ENCODE measurements at places on chromosomes 5 and 9.
A peak's percentile ranks its signal among the peaks of the same experiment; 100 is the strongest.

GRCh38 chr5:54524082-54524481, 6.5 kb downstream of the SNX18 start:
- no peak for DNase-seq

- peak; percentile 19 for DNase-seq
Observed at GRCh38 chr5:68661237-68661636, 432.6 kb upstream of the SLC30A5 start.

- DNase-seq = no peak
Observed at GRCh38 chr9:107759009-107759822, 269.6 kb upstream of the KLF4 start.

DNA sequence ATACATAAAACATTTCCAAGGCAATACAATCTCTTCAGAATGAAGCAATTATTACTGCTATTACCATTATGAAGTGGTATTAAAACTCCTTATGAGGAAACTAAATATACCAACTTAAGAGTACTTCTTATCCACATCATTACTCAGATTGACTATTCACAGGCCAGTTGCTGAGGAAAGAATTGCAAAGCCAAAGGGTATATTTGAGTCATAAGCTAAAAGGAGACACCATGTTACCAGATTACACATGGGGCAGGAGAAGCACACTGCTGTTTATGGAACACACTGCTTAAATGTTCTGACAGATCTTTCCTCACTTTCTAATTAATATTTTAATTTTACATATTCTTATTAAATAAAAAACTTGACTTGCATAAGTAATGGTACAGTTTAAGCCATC, 1726.4 kb upstream of the NUDT12 start:
- no peak for DNase-seq

DNA sequence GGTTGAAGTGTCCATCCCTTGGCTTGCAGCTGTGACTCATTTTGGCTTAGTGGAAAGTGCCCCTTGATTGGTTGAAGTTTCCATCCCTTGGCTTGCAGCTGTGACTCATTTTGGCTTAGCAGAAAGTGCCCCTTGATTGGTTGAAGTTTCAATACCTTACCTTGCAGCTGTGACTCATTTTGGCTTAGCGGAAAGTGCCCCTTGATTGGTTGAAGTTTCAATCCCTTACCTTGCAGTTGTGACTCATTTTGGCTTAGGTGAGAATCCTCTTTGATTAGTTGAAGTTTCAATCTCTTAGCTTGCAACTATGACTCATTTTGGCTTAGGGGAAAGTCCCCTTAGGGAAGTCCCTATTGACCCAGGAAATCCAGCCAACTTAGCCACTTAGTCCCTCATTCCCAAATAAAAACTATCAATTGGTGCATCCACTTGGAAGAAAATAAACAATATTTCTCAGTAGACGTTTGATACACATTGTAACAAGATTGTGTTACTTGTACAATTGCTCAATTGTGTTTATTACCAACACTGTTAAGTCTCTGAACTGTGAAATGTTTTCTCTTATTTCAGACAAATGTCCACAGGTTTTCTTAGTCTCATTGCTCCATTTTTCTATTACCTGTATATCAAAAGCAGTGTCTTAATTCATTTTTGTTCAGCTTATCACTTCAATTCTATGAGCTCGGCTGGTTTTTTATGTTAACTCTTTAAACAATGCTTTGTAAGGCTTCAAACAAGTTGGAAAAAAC, 2308.8 kb upstream of the ACO1 start:
- no peak for DNase-seq

DNA sequence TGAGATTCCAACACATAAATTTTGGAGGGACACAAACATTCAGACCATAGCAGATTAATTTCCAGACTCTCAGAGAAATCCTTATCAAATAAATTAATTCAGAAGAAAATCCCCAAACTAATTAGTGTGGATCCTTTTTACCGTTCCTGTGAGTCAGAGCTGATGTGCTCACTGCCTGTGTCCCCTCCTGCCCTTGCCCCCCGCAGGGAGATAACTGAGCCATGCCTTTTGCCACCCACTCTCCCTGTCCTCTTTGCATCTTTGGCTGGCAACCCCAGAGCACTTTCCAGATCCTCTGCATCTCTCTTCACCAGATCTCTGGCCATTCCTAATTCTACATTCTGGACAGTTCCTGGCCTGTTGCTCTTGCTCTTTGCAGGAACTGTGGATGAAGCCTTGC, 135.4 kb upstream of the MAP1B start:
- DNase-seq = no peak

- no peak for DNase-seq
Observed at GRCh38 chr9:69137311-69137710, 36.8 kb upstream of the TJP2 start.
